Fibroblast of skin of left biceps (primary cell): ENCODE measurements at places on chromosomes 4 and X.

- DNase-seq: no peak
These were observed 202.5 kb upstream of the RPL34 start for GRCh38 chr4:108417923-108418322.

DNA sequence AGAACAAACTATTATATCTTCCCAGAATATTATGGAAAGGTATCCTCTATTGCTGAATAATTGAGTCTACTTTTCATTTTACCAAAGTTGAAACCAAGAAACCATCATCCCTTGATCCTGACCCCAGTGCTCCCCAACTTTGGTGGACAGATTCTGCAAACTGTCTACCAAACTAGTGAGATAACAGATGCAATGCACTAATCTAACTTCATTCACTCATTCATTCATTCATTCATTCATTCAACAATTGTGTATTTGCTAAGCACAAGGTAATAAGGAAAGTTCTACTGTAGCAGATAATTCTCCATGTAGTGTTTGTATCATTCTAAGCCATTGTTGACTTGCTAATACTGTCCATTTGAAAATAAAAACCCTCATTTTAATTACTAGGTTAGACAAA lies 150.6 kb downstream of the UNC5C start:
- DNase-seq: no peak

- DNase-seq: no peak
These were observed 50.1 kb downstream of the ADD1 start for GRCh38 chr4:2893772-2894171.

DNA sequence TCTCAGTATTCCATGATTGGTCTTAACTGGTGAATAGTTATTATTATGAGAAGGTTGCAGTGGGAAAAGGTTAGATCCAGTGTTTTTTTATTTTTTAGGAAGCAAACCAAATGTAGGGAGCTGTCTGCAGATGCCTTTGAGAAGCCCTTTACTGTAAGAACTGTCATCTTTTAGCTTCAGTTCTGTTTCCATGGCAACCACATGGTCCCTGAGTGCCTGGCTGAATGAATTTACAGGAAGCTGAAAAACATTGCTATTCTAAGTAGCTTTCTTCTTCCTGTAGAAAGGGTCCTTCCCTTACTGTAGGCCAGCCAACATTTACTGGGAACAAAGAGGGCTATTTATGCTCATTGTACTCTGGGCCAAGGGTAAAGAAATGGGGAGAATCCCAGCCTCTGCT lies 103.3 kb downstream of the DCLK2 start:
- no peak for DNase-seq

GRCh38 chrX:111355523-111356115 lies 56.4 kb downstream of the DCX start:
- DNase-seq: no peak

DNA sequence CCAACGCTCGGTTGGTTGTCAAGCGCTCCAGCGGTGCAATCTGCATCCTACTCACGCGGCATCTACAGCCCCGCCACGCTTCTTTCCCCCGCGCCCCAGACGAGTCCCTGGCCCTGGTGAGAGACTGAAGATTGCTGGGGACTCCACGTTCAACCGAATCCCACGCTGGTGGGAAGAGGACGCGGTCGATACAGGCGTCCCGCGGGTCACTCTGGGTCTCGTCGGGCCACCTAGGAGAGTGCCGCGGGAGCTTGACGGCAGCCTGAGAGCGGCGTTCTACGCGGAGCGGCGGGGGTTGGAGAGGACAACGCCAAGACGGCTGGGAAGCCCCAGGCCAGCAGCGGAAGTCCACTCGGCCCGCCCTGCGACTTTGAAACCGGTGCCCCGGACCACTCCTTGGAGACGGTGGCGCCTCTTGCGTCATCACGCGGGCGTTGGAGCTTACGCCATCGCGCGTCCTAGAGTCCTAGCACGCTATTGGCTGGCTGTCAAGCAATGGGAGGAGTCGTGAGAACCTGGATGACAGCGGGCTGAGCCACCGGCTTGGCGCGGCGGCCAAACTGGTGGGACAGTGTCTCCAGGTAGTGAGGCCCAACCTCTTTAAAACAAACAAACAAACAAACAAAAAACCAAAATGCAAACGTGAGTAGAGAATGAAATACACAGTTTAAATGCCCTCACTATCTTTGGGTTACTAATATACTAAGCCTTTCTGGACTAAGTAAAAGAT lies at the start of gene SCLT1:
Gene SCLT1, minus strand, starts transcription at position 349 of the 730 bp plus-strand sequence. CDS start 436 bp downstream, outside the sequence.
- DNase-seq: peak; percentile 94

DNA sequence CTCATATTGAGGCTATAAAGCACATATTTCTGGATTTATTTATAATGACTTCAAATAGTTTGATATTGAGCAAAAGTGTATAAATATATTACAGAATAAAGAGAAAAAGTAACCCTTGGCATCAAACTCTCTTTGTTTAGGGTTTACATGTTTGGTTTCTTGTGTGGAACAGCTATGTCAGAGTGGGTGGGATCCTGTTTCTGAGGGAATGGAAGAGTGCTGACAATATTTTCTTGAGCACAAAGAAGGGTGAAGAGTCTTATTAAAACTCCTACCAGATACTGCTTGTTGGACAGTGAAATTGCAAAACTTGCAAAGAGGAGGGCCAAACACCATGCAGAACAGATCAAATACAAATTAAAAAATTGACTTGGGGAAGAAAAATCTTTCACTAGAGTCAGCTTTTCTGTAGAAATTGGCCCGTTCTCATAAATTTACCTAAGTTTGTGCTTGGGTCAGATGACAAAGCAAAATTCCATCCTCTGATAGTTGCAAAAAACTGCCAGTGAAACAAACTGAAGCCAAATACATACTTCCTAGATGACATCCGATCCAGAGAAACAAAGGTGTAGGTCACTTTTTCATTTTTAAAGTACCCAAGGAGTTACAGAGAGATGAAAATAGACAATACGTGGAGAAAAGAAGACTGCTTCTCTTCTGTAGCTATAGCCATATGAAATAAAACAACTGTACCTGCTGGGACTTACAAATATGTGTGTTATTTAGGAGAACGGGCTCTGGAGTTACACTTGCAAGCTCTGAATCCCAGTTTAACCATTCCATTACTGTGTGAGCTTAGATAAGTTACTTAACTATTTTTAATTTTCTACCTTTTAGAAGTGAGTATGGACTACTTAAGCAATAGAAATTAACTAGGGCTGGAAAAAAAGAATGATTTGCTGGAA lies 133.3 kb downstream of the MAML3 start:
- DNase-seq: no peak

GRCh38 chr4:9808077-9808476 lies 26.6 kb downstream of the DRD5 start:
- DNase-seq: no peak

GRCh38 chrX:2710041-2710840 lies 19.1 kb downstream of the CD99 start:
- no peak for DNase-seq

DNA sequence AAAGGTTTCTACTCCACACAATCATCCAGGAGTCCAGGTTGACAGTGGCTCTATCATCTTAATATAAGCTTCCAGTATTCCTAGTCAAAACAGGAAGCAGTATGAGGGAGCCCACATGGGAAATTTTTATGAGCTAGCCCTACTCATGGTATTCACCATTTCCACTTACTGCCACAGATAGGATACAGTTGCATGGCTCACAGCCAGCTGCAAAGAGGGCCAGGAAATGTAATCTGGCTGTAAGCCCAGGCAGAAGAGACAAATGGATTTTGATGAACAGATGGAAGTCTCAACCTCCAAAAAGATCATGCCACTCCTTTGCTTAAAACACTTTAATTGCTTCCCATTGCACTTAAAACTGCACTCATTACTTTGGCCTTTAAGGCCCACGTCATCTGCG lies 150.6 kb downstream of the ADAMTS3 start:
- peak; percentile 59 for DNase-seq

- DNase-seq: no peak
These were observed 526.6 kb downstream of the PACRGL start for GRCh38 chr4:21226637-21227538.

GRCh38 chr4:95129821-95130311 lies 372.1 kb downstream of the BMPR1B start:
- DNase-seq: peak; percentile 100

DNA sequence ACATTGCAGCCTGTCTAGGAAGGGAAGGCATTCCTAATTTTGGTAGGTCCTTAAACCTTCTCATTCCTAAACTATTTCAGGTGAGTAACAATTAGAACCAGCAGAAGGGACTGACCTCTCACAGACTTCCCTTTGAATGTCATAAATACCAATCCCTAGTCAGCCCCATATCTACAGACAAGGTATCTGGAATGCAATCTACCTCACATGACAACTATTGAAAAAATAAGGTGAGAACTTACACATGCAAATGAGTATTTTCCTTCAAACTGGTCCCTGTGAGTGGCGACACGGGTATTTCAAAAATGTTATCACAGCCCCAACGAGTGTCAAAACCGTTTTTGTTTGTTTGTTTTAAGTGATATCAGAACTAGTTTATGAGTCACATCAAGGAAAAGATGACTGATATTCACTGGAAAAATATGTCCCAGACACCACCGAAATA lies 102.4 kb upstream of the VCX2 start:
- DNase-seq: no peak

DNA sequence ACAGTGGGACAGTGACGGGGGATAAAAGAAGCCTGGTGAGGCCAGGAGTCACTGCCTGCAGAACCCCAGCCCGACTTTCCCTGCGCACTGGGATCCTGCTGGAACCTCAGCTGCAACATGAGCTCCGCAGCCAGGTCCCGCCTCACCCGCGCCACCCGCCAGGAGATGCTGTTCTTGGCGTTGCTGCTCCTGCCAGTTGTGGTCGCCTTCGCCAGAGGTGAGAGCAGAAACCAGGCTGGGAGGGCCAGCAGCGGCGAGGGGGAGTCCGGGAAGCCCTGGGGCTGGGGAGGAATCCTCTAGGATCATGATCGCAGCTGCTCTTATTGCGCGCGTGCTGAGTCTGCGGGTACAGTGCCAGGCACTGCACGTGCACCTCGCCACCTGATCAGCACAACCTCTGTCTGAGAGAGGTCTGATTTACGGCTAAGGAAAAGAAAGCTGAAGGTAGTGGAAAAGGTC lies at the start of gene PF4V1:
Gene PF4V1, plus strand, starts transcription at position 51 of the 459 bp plus-strand sequence. Its CDS starts 67 bp downstream, at position 118.
- DNase-seq: no peak

- no peak for DNase-seq
These were observed 10.0 kb upstream of the CDKL5 start for GRCh38 chrX:18415386-18415785.

GRCh38 chr4:153428941-153429475 lies 37.2 kb upstream of the TMEM131L start:
- no peak for DNase-seq

DNA sequence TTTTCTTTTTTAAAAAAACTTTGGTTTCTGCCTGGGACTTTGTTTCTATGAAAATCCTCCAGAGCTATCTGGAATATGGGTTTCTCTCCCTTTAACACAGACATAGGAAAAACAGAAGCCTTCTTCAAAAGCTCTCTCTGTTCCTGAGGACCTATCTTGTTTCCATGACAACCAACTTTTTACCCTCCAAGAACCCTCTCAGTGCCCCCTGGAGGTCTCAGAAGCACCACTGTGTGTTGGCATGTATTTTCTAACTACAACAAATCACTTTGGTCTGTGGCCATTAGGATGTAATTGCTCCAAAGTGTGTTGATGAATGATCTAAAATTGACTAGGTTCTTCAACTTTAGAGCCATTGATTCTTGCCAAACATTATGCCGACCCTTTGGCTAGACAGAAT lies 1331.6 kb downstream of the ADGRL3 start:
- DNase-seq: no peak

DNA sequence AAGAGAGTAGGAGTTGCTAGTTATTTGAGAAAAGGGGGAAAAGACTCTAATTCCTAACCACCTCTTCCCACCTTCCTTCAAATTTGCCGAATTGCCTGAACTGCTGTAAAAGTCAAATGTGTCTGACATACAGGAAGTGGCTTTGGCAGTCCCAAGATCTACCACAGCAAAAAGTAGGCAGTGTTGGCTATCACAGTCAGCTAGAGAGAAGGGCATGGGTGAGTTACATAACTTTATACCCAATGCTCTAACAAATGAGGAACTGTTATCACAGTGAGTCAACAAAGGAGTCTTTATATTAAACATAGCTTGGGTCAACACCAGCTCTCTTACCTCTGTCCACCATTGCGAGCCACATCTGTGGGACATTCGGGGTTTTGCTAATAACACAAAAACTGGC lies 2.4 kb upstream of the MBNL3 start:
- DNase-seq: no peak

DNA sequence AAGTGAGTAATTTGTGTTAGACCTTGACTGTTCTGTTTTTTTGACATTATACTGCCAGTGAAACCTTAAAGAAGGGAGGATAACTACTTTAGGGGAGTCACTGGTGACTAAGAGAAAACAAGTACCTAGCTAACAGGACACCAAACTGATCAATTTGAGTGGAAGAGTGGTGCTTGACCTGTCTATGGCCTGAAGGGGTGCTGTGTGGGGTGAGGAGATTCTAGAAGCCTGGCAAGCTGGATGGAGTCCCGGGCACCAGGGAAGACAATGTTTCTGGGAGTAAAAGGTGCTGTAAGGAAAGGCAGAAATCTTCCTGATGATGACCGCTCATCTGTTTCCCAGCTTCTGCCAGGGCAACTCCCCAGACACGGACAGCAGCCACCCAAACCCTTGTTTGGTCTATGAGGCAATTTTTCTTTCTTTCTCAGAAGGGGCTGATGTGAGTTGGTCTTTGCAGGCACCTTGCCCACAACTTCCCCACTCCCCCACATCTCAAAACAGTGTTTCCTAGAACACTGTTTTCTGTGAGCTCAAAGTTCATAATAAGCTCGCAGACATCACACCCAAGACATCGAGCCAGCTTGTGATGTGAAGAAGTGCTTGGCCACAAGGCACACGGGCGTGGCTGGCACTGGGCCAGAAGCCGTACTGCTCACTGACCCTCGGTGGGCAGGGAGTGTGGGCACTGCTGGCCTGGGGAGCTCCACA lies 4.6 kb downstream of the TXK start:
- DNase-seq: no peak

DNA sequence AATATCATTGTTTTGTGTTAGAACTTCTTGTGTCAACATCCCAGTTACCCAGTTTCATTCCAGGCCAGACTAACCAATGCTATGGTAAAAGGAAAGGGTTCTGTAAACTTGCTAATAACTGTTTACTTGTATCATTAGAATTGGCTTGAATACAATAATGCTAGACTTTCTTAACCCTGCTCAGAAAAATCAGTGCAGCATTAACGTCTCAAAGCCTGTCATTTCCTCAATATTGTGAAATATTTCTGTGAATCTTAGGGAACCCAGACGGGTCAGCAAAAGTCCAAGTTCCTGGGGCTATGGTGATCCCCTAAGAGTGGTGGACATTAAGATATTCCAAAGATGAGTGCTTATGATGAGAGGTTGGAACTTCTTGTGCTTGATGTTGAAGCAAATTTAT lies 541.2 kb upstream of the MAGEB18 start:
- no peak for DNase-seq

- no peak for DNase-seq
These were observed 28.0 kb upstream of the CD40LG start for GRCh38 chrX:136619899-136620505.
